ENCODE measurements at places on chromosomes 1 and 21. TPM values are rescaled to one million over a fixed set of nuclear protein-coding genes. Genes with fewer than 3 reads are reported as not detected.

- no peak for DNase-seq
- no peaks in the 10 kb centered on the region for H3K4me1 ChIP-seq
- no peaks in the 10 kb centered on the region for H3K27me3 ChIP-seq
- H3K27ac ChIP-seq: no peak overlapping the region
- H3K4me3 ChIP-seq: no peak overlapping the region
- H3K36me3 ChIP-seq: peaks cover 34% of the 10 kb centered on the region
Measured at GRCh38 chr21:46218906-46219590, 9.5 kb downstream of the LSS start.

OPTC gene
- polyA plus RNA-seq: not detected

GRCh38 chr1:95095833-95096217, 21.3 kb upstream of the TLCD4 start:
- H3K36me3 ChIP-seq: no peaks in the 10 kb centered on the region
- H3K27ac ChIP-seq: no peak overlapping the region
- DNase-seq: no peak
- H3K4me1 ChIP-seq: no peaks in the 10 kb centered on the region
- H3K4me3 ChIP-seq: no peak overlapping the region
- no peaks in the 10 kb centered on the region for H3K27me3 ChIP-seq

DNA sequence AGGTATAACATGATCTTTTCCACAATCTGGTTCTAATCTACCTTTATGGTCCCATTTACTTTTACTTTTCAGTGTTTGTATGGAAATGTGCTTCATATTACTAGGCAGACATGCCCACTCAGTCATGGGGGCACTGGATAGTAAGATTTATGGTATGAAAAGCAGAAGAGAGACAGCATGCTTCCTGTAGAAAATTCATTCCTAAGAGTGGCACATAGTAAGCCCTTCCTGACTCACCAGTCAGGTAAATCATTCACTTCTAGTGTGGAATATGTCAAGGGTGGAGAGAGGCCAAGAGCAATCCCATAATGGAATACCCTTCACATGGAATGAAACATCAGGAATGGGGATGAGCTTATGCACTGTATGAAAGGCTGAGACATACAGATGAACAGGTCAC, 49.5 kb upstream of the BCL10 start:
- peaks cover 15% of the 10 kb centered on the region for H3K36me3 ChIP-seq
- H3K4me3 ChIP-seq: no peak overlapping the region
- DNase-seq: peak; percentile 23
- H3K27me3 ChIP-seq: no peaks in the 10 kb centered on the region
